Pancreas (tissue), 10 donors: ENCODE measurements at places on chromosomes 6 and 20. TPM values are rescaled to one million over a fixed set of nuclear protein-coding genes. Genes with fewer than 3 reads are reported as not detected.
A peak's percentile ranks its signal among the peaks of the same experiment; 100 is the strongest.

GRCh38 chr20:46552460-46553420, 2.3 kb upstream of the OCSTAMP start:
- H3K36me3 ChIP-seq, result no peaks in the 10 kb centered on the region
- H3K27ac ChIP-seq, result no peak overlapping the region
- no peak overlapping the region for H3K4me3 ChIP-seq
- no peaks in the 10 kb centered on the region for H3K4me1 ChIP-seq
- DNase-seq, result no peak

DNA sequence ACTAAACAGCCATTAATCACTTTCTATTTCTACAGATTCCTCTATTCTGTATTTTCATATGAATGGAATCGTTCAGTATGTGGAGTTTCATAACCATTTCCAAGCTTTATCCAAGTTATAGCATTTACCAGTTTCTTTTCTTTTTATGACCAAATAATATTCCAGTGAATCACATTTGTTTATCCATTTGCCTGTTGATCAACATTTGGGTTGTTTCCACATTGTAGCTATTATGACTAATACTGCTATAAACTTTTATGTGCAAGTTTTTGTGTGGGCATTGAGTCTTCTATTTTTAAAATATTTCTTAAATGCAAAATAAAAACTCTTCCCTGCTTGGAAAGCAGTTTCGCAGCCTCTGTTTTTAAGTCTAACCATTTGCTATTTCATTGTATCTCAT, 336.4 kb upstream of the OPRM1 start:
- H3K4me1 ChIP-seq, result no peaks in the 10 kb centered on the region
- no peak overlapping the region for H3K27ac ChIP-seq
- no peak for DNase-seq
- H3K27me3 ChIP-seq, result no peaks in the 10 kb centered on the region
- no peaks in the 10 kb centered on the region for H3K36me3 ChIP-seq

DNA sequence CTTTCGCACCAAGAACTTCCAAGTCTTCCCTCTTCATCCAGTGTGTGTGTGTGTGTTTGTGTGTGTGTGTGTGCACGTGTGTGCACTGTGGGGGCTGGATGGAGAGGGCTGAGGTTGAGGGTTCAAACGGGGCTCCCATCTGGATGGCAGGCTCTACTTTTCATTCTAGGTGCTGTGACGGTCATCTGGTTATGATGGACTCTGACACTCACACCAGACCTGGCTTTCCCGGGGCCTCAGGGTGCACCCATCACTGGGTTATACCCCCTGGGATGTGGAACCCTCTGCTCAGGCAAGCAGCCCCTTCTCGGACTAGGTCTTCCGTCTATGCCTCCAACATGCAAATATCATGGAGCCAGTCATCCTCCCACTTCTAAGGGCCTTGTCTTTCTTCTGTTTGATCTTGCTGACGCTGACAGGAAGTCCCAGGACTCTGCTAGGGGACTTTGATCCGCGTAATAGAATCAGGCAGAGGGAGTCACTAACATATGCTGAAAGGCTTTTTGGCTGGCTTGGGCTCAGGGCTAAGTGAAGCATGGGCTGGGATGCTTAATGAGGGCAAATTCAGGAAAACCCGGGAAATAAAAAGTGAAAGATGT, 313.6 kb downstream of the CDC5L start:
- H3K36me3 ChIP-seq, result no peaks in the 10 kb centered on the region
- H3K27ac ChIP-seq, result no peak overlapping the region
- no peaks in the 10 kb centered on the region for H3K27me3 ChIP-seq
- H3K4me3 ChIP-seq, result no peak overlapping the region

GRCh38 chr20:53570446-53571276, 23.0 kb downstream of the ZNF217 start:
- H3K27me3 ChIP-seq, result no peaks in the 10 kb centered on the region
- H3K27ac ChIP-seq, result no peak overlapping the region
- H3K4me1 ChIP-seq, result no peaks in the 10 kb centered on the region
- DNase-seq, result peak; percentile 40
- H3K4me3 ChIP-seq, result no peak overlapping the region

DNA sequence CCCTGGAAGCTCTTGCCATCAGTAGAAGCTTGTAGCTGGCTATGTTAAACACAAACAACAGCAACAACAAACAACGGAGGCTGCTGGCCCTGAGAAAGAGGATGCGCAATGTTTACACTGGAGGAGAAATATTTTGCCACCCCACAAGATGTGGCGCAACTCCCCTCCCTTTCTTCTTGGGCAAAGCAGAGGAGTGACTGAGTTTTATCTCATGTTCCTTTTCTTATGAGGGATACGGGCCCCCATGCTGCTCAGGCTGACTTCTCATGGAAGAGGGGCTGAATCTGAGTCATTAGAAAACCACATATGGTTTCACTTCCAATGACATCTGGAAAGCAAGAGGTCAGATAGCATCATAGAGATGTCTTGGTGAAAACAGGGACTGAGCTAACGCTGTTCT, 75.9 kb upstream of the HDDC2 start:
- no peaks in the 10 kb centered on the region for H3K27me3 ChIP-seq
- H3K27ac ChIP-seq, result no peak overlapping the region
- H3K4me3 ChIP-seq, result no peak overlapping the region
- no peaks in the 10 kb centered on the region for H3K4me1 ChIP-seq

GRCh38 chr6:52417675-52418111, 2.4 kb upstream of the EFHC1 start:
- H3K36me3 ChIP-seq, result no peaks in the 10 kb centered on the region
- no peaks in the 10 kb centered on the region for H3K27me3 ChIP-seq

- H3K27ac ChIP-seq, result no peak overlapping the region
- H3K36me3 ChIP-seq, result no peaks in the 10 kb centered on the region
- no peaks in the 10 kb centered on the region for H3K4me1 ChIP-seq
These were observed 202.8 kb upstream of the BTBD3 start for GRCh38 chr20:11714886-11715285.

DNA sequence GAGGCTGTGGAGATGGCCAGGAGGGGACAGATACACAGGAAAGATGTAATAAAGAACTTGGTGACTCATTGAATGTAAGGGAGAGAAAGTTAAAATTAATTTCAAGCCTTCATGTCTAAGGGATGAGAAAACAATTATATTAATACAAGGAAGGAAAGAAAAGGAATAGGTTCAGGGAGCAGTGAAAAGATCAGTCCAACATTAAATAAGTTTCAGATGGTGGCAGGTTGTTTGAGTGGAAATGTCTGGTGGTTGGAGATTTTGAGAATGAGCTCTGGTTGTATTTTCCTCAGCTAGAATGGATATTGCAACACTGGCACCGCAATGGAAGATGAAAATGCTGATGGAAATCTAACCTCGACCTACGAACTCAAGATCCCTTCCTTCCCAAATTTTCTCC, 304.3 kb downstream of the COL12A1 start:
- no peak overlapping the region for H3K4me3 ChIP-seq
- DNase-seq, result no peak
- no peak overlapping the region for H3K27ac ChIP-seq
- no peaks in the 10 kb centered on the region for H3K36me3 ChIP-seq
- H3K4me1 ChIP-seq, result no peaks in the 10 kb centered on the region

The BIRC7 gene
- not detected for total RNA-seq

The TREM1 gene
- total RNA-seq, result not detected
